ENCODE measurements at places on chromosomes 12 and 14.

DNA sequence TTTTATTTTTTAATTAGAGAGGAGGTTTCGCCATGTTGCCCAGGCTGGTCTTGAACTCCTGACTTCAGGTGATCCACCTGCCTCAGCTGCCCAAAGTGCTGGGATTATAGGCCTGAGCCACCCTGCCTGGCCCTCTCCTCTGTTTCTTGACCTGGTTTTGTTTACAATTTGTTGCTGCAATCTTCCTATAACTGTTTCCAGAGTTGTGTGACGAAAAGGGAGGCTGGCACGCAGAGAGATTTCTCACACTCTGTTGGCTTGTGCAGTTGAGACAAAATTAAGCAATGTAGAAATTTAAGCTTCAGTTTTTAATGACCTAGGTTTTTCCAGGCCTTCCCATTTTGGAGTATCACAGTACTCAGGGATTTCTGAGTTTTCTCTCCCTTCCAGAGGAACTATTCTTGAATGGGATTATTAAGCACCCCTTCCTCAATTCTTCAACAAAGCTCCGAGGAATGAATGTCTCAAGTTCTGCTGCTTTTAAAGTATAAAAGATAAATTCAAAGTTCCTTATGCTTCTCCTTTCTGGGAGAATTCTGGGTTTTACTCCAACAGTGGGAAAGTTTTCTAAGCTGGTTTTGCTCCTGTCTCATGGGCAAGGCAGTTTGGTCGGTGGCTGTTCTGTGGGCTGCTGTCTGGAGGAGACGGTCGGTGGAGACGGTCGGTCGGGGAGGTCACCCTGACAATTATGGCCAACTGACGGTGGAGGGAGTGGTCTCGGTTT lies 20.4 kb upstream of the FOS start:
- DNase-seq: no peak

- peak; percentile 86 for DNase-seq
Measured at GRCh38 chr14:97977651-97978261, 1180.6 kb downstream of the VRK1 start.

GRCh38 chr12:29216266-29216665 lies 67.2 kb downstream of the FAR2 start:
- no peak for DNase-seq

GRCh38 chr12:124919521-124920352 lies 5.3 kb upstream of the UBC start:
- DNase-seq: no peak

- no peak for DNase-seq
Measured at GRCh38 chr14:91866511-91867295, 633 bp downstream of the TC2N start.

- DNase-seq: no peak
Measured at GRCh38 chr14:93797536-93797935, 9.3 kb upstream of the PRIMA1 start.

DNA sequence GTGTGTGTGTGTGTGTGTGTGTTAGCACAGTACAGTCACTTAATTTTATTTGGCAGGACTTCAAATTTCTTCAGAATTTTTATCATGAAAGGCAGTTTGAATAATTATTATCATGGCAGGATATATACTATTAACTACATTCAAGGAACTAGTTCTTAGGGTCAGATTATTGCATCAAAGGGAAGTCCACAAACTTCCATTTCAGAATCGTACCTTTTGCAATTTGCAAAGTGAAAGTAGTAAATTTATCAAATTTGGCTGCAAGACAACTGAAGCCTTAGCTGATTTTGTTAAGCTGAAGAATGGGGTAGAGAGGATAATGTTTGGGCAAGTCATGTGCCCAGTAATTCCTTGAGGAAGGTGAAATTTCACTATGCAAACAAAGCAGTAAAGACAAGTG lies 68.2 kb downstream of the PLEKHG7 start:
- DNase-seq: no peak

- no peak for DNase-seq
Measured at GRCh38 chr14:77128414-77128891, 13.1 kb downstream of the ZDHHC22 start.

DNA sequence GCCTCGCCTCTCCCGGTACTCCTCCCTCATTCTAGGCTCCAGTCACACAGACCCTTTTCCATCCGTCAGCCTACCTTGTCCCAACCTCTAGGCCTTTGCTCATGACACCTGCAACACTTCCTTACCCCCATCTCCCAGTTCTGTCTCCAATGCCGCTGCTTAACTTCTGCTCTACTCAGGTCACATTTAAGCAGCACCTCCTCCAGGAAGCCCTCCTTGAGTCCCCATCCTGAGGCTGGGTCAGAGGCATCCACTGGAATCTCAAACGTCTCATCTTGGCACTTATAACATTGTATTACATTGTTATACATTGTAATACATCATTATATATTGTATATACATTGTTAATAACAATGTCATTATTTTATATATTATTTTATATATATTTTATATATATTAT lies 32.8 kb downstream of the RASAL1 start:
- no peak for DNase-seq

DNA sequence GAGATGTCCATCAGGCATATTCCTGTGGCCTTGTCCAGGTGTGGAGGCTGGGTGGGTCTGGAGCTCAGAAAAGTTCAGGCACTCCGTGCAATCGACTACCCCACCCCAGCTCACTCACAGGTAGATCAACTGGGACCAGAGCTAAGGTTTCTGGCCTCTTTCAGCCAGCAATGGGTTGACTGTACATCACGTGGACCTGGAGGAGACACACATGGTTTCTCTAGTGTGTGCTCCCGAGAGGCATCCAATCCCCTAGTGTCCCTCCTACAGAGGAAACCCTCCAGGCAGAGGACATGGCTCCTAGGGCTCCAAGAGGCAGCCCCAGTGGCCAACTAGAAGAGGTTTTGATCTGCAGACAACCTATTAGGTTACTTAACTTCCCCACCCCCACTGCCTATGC lies 119.5 kb upstream of the RGS6 start:
- no peak for DNase-seq

GRCh38 chr12:122421821-122422729 lies at the start of gene CLIP1:
CLIP1 (minus strand) TSS chr12:122422669; CDS start chr12:122380452, 42,217 bp downstream.
- peak; percentile 65 for DNase-seq

- DNase-seq: no peak
Measured at GRCh38 chr12:110561471-110562201, 21.5 kb downstream of the PPTC7 start.

DNA sequence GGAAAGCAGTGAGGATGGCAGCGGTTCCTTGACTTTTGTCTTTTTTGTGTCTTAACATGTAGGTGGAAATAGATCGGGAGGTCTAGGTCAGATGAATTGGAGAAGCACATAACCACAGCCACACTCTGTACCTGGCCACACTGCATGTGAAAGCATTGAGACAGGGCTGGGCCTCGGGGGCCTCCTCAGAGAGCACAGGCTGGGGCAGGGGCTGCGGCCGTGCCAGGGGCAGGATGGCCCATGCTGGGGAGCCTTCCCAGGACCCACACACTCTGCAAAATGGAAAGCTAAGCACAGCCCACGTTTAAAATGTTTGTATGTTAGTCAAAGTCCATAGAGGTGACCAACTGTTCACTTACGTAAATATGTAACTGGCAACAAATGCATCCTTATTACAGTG lies 76.7 kb downstream of the PIWIL1 start:
- no peak for DNase-seq

DNA sequence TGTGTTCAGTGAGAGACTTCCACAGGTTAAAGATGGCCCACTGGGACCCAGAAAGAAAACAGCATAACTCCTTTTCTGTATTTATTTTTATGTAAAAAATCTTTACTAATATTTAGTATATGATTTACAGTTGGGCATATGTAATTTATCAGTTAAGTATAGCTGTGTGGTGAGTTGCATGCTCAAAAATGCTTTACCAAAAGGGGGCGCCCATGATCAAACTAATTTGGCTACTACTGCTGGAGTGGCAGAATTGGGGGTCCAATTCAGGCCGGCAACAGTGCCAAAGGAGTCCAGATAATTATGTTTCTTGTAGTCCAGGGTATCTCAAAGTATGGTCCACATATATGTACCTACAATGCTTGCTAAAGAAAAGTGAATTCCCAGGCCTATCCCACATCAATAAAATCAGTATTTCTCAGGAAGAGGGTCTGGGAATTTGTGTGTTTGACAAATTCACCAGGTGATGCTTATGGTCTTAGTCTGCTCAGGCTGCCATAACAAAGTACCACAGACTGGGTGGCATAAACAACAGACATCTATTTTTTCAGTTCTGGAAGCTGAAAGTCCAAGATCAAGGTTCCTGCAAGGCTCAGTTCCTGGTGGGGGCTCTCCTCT lies 152.0 kb downstream of the KTN1 start:
- peak; percentile 40 for DNase-seq

- DNase-seq: no peak
Measured at GRCh38 chr14:96662116-96662970, 134.8 kb upstream of the VRK1 start.

GRCh38 chr12:87981495-87981894 lies 47.7 kb downstream of the C12orf50 start:
- DNase-seq: no peak

GRCh38 chr12:28844718-28845117 lies 304.4 kb upstream of the FAR2 start:
- no peak for DNase-seq

GRCh38 chr12:78534311-78534710 lies 330.3 kb upstream of the SYT1 start:
- DNase-seq: no peak

- DNase-seq: no peak
Measured at GRCh38 chr12:27388650-27389049, 56.0 kb downstream of the BMAL2 start.

- DNase-seq: no peak
Measured at GRCh38 chr12:27429606-27430005, 16.9 kb upstream of the SMCO2 start.

DNA sequence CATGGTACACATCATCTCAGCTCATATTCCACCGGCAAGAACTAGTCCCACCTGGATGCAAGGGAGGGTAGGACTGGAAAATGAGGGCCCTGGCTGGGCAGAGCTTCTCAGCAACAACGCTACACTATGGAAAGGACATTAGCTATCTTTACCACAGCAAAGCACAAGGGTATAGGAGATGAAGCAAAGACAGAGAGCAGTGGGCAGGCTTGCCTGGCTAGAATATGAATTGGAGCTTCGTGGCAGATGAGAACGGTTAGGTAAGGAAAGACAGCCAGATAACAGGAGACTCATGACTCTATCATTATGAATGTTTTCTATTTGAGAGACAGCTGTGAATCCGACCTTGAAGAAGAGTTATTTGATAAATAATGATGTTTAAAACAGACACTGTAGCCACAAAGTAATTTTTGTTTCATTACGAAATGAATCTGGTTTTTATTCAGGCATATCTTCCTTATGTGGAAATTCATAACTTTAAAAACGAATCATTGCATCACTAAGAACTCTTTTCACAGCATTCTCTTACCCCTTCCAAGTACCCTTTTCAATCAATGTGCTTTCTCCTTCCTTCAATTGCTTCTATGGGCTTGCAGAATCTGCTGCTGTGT lies 59.1 kb upstream of the PCED1B start:
- DNase-seq: no peak

- DNase-seq: no peak
Measured at GRCh38 chr14:47929334-47929733, 253.9 kb upstream of the MDGA2 start.

GRCh38 chr14:71574976-71575375 lies 357.3 kb upstream of the RGS6 start:
- no peak for DNase-seq

DNA sequence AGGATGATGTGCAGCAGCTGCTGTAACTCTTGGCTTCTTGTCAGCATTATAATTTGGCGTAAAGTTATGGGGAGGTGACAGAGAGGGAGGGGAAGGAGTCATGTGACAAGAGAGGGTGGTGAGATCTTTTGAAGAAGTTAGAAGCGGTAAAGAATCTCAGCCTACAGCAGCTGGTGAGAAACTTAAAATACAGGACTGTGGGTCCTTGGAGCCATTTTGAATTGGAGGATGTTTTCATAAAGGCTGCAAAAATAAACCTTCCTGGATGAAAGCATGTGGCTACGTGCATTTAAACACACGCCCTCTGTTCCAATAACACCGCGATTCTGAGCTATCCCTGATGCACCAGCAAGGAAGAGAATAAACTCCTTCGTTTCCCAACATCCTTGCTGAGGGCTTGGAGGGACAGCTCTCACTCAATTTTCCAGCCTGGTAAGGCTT lies 133.7 kb downstream of the TMEM30B start:
- DNase-seq: no peak

GRCh38 chr14:97137705-97138104 lies 340.5 kb downstream of the VRK1 start:
- DNase-seq: no peak

DNA sequence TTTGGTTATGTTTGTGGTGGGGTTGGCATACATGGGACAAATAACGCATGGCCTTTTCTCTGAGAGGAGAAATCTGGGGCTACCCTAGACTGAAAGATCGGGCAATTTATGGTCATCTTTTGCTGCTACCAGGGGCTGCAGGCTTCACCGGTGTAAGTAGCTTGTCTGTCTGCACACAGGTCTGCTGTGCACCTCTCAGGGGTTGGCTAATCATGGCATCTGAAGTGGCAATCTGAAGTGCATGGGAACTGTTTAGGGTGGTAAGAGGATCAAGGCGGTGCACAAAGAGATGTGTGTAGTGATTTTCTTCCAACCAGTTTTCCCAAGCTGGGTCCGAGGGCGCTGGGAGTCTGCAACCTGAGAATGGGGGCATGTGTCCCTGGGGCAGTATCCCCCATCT lies 141.3 kb downstream of the EMP1 start:
- DNase-seq: no peak

DNA sequence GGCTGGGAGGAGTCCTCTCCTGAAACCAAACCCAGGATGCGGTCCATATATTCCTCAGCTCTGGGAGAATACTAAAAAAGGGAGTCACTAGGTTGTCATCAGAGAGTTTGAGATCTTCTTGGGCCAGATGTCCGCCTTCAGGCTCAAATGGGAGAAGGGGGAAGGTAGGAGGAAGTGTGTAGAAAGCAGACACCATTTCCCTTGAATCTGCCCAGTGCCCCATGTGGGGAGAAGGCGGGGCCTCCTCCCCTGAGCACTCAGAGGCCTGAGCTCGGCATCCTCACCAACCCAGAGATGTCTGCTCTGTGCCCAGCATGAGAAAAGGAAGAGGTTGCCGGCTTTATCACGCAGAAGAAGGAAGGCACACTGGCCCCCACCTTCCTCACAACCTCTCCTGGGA lies 37.3 kb downstream of the LTBP2 start:
- no peak for DNase-seq

DNA sequence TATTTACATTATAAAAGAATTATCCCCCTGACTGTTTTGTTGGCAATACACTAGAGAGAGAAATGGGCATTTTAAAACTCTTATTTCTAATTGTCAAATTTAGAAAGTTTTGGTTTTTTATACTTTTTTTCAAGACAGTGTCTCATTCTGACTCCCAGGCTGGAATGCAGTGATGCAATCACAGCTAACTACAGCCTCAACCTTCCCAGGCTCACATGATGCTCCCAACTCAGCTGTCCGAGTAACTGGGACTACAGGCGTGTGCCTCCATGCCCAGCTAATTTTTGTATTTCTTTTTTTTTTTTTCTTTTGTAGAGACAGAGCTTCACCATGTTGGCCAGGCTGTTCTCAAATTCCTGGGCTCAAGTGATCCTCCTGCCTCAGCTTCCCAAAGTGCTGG lies 8.3 kb upstream of the OR11H6 start:
- no peak for DNase-seq

Measured in head of caudate nucleus (tissue), 42 donors.